ENCODE measurements at places on chromosomes 2 and 18.

DNA sequence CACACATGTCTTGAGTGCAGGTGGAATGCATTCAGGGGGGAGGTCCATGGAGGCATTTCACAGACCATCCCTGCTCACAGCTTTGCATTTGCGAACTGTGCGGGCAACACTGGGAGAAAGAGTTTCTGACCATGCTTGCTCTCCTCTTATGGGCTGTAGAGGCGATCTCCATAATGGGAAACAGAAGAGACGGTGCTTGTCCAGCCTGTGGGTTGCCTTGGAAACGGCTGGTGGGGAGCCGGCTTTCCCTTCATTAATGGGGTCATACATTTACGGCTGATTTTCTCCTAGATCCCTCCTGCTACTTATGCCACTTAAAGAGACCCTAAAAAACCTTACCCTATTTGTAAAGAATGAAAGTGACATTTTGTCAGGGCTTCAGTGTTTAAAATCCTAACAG, 147.4 kb downstream of the SOX11 start:
- no peak for DNase-seq

DNA sequence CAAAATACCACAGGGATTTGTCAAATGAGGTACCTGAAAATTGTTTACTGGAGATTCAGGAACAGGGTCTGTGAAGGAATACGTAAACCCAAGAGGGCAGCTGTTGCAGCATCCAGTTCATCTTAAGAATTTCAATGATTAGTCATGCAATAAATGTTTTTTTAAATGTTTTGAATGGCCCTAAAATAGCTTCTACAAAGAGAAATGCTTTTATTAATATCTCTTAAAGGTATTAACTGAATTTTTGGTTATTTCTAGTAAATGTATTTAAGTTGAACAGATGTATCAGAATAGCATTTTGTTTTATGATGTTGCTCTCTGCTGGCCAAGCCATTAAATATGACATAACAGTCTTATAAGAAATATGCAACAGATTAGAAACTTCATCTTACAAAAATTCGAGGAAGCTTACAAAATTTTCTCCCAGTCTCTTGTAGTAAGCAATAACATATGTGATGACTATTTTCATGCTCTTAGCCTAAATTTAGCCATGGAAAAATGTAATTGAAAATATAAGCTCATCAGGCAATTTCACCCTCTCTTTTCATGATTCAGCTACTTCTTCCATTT, 863.9 kb downstream of the SUCLG1 start:
- DNase-seq: no peak

DNA sequence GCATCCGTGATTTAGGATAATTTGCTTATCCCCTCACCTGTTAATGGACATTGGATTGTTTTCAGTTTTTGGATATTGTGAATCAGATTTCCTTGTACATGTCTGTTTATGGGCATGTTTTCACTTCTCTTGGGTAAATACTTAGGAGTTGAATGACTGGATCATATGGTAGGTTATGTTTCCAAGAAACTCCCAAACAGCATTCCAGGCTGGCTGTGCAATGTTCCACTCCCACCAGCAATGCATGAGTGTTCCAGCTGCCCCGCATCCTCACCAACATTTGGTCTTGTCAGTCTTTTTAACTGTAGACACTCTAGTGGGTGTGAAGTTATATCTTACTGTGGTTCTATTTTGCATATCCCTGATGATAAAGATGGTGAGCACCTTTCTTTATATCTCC, 8.9 kb upstream of the LRRFIP1 start:
- DNase-seq: no peak

DNA sequence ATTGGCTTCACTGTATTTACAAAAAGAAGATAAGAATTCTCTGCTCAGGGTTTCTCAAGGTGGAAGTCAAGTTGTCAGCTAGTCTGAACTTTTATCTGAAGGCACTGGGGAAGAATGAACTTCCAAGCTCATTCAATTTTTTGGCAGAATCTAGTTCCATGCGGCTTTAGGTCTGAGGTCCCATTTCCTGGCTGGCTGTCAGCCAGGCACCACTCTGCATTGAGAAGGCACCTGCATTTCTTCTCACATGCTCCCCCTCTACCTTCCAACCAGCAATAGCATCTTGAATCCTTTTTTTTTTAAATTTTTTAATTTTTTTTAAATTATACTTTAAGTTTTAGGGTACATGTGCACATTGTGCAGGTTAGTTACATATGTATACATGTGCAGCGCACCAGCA, 46.2 kb upstream of the RPE start:
- DNase-seq: no peak

GRCh38 chr18:27839141-27839540, 337.8 kb downstream of the CDH2 start:
- DNase-seq: no peak

DNA sequence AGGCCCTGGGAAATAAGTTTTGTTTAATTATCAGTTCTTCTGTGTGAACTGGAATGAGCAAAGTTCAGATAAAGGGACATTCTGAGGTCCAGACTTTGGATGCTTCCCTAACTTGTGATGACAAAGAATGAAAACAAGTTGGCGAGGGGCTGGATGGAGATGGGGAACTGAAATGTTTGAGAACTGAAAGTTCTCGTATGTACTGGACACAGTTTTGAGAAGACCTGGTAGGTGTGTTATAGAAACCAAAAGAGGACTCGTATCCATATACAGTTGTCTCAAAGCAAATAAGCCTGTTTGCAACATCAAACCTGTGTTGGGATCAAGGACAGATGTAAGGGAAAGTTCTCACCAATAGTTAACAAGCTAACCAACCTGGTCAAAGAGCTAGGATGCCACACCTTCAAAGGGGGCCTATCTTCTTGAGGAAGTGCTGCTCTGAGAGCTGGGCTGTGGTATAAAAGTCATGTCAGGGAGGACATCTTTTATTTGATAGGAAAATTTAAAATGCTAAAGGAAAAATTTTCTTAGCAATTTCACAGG, at the start of gene UPP2:
Gene UPP2, plus strand, starts transcription at position 493 of the 543 bp plus-strand sequence. CDS start 188 bp downstream, outside the sequence.
- no peak for DNase-seq

DNA sequence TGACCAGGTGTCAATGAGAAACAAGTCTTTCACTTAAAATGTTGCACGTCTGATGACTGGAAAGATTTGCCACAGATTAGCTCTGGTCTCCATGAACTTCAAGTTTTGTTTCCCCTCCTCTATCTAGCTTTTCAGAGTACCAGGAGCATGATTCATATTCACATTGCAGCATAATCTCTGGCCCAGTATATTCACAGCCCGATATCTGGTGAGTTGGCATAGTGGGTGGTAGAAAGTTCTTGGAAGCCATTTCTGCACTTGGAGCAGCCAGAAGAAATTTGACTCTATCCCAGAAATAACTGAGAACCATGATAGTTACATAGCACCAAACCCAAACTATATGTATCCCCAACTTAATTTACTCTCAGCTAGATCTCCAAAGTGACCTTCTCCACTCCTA, 503.9 kb downstream of the PID1 start:
- DNase-seq: no peak

GRCh38 chr2:170340693-170341068, 162.7 kb downstream of the MYO3B start:
- DNase-seq: no peak

DNA sequence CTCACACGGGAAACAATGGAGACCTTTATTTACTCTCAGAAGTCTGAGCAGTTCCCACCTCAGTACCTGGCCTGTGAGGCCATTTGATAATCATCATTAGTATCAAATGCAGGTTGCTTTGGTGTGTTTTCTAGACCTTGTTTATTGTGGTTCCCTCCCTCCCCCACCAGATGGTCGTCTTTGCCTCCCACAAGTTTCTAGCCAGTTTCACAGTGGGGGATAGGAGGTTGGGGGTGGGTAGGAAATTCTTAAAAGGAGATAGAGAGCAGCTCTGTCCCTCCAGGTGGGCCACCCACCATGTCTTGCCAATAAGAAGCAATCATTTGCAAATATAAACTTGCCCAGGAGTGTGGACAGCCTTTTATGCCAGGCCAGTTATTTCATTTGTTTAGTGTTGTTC, 31.3 kb downstream of the SETBP1 start:
- DNase-seq: no peak

GRCh38 chr2:166417669-166418068, 41.9 kb upstream of the SCN9A start:
- peak; percentile 36 for DNase-seq

DNA sequence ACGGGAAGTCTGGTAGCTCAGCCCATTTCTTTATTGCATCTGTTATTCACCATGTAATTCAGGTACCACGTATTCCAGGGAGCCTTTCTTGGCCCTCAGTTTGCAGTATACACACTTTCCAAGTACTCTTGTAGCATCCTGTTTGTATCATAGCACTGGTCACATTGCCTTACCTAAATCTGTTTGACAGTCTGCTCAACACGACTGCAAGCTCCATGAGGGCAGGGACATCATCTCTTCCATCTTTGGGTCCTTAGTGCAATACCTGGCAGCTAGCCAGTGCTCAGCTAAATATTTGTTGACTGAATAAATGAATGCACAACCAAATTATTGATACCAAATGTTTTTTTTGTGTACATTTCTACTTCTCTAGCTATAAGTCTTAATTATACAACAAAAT, 11.2 kb upstream of the IL18R1 start:
- no peak for DNase-seq

Data from Ammon's horn (tissue), 1 donor.